ELR (cell line): ENCODE measurements at places on chromosomes 6 and 20.

- DNase-seq = no peak
These were observed 173.1 kb upstream of the MMS22L start for GRCh38 chr6:97456070-97456469.

- DNase-seq = no peak
These were observed 28.4 kb downstream of the WRNIP1 start for GRCh38 chr6:2793534-2794151.

- DNase-seq = peak; percentile 49
These were observed 801 bp downstream of the FBXL4 start for GRCh38 chr6:98946879-98947410.

DNA sequence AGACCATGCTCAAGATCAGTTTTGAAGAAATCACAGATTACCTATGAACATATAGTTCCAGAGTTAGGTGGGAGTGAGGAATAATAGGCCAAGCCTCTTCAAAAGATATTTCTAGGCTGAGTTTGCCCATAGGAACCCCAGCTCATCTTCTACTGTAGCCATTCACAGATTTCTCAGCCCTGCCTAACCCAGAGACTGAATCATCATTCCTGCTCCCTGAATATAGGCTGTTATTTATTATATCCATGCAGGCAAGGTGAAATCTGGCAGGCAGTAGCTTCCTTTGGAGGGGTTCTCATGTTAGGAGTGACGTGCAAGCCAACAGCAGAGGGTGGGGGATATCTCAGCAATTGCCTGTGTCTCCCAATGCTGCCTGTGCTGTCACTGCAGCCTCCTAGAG is 25.6 kb upstream of the ADGRF4 start:
- DNase-seq = peak; percentile 20

- DNase-seq = no peak
These were observed 7.5 kb upstream of the CD93 start for GRCh38 chr20:23093613-23094012.

GRCh38 chr20:32628960-32629530 is 43.9 kb upstream of the NOL4L start:
- DNase-seq = no peak

DNA sequence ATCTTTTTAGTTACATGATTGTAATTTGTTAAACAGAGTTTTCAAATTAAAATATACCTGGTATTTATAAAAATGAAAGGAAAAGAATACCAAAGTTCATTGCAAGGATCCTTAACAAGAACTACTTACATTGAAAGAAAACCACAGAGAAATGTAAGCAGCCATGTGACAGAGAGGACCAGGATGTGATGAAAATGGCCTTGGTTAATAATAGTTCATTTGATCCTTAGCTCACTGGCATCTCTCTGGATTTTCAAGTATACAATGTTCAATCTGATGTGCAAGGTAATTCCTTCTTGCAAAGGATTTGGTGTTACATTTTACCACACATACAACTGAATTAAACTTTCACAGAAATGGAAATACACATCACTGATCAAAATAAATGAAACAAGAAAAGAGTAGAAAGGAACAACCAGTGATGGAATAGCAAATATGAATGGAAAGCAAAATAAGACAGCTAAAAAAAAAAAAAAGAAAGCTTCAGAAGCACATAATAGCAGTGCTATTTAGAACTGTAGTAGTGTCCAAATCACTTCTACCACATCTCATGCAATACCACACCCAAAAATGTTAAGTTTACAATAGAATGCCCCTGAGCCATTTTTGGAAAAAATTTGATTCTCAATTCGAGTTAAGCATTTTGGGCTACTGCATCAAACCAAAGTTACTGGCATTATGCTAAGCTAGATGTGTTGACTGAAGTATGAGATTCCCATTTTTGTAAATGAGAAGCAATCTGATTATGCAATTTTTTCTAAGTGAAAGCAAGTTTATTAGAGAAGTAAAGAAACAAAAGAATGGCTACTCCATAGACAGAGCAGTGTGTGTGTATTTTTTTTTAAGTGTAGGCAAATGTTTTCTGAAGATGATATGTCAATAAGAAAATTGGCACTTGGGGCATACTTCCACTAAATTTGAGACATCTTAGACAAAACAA is 22.6 kb upstream of the HLA-A start:
- DNase-seq = no peak

- DNase-seq = no peak
These were observed 227.5 kb downstream of the UST start for GRCh38 chr6:148974351-148974750.

DNA sequence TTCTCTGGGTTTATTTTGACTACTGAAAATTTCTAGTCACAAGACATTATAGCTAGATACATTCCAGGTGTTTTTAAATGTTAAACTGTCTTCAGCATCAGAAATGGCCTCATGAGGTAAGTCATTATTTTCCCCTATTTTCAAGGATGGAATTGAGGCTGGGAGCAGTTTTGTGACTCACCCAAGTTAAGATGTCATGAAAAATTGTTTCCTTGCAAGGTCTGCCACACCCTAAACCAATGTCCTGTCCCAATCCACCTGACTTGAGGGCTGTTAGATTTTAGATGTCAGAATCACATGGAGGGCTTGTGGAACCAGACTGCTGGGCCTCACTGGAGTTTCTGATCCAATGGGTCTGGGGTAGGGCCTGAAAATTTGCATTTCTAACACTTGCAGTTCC is 16.9 kb downstream of the SLC22A3 start:
- DNase-seq = no peak

DNA sequence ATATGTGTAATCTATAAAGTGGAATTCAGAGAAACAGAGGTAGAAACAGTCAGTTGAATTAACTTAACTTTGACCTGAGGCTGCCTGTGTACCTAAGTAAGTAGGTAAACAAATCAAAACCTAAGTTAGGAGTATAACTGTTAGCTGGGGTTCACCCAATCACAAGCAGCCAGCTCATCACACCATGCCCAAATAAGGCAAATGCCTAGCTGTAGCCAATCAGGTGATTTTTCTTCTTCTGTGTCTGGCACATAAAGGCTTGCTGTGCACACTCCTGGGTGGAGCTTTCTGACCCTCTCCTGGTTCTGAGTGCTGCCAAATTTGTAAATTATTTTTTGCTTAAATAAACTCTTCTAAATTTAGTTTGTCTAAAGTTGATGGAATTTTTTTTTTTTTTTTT is 54.7 kb upstream of the TRIM39 start:
- no peak for DNase-seq

- no peak for DNase-seq
These were observed 34.2 kb downstream of the MAFB start for GRCh38 chr20:40654876-40655275.

GRCh38 chr6:163707387-163708355 is 293.2 kb downstream of the QKI start:
- no peak for DNase-seq

DNA sequence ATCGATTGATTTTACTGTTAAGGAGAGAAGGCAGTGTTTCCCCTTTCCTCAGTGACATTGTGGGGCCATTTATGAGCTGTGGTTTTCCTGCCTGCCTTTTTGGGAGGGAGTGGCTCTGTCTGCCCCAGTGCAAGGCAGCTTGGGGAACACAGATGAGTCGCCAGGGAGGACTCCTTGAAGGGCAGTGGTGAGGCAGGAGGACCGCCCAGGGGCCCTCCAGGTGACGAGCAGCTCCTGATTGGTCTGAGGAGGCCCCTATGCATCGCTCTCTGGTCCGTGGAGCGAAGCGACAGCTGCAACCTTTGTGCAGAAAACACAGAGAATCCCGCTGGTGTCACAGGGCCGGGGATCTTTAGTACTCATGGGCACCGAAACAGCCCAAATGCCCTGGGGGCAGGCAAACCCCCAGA is 100.3 kb downstream of the TMEM242 start:
- peak; percentile 17 for DNase-seq

DNA sequence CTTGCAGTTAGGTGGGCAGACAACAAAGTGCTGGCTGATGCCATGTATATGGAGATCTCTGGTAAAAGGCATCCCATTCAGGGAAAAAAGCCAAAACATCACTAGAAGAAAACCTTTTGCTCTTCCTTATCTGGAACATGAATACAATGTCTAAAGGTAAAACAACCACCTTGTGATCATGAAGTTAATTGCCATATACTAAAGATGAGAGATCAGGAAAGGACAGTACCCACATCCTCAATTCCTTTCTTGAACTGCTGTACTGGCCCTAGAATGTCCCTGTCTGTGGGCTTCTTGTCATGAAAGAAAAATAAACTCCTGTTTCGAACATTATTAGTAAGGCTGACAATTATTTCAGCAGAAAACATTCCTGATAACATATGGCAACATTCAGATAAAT is 19.3 kb downstream of the DEK start:
- no peak for DNase-seq

DNA sequence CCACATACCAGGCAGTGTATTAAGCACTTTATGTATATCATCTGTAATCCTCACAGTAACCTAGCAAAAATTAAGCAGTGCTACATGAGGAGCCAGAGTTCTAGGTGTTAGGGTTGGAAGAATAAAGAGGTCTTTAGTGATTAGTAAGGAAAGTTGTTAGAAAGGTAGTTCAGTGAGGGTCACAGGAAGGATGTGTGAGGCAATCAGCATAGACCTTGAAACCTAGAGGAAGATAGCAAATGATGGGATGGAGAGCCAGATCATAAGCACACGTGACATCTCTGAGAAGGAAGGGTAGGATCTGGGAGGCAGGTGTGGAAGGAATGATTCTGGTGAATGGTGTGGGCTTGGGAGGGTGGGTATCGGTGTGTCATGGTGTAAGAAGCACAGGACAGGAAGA is 2.2 kb downstream of the KAT14 start:
- no peak for DNase-seq

DNA sequence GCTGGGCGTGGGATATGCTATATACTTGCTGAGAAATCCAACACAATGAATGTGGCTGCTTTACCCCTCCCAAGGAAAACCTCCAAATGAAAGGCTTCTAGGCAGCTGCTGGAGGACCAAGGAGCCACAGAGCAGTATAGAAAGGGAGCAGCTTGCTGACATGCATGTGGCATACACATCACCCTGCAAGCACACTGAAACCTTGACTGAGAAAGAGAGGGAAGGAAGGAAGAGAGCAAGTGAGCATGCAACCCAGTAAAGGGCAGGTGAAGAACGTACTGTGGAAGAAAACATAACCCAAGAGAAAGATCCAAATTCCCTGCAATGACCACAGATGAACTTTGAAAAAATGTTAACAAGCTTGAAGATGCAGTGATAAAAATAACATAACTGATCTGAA is 543.0 kb downstream of the KIF16B start:
- DNase-seq = no peak

- DNase-seq = no peak
These were observed 42.0 kb upstream of the LY86 start for GRCh38 chr6:6546318-6547109.
